ENCODE measurements at places on chromosomes 1 and 21. TPM values are rescaled to one million over a fixed set of nuclear protein-coding genes. Genes with fewer than 3 reads are reported as not detected.
A peak's percentile ranks its signal among the peaks of the same experiment; 100 is the strongest.

DNA sequence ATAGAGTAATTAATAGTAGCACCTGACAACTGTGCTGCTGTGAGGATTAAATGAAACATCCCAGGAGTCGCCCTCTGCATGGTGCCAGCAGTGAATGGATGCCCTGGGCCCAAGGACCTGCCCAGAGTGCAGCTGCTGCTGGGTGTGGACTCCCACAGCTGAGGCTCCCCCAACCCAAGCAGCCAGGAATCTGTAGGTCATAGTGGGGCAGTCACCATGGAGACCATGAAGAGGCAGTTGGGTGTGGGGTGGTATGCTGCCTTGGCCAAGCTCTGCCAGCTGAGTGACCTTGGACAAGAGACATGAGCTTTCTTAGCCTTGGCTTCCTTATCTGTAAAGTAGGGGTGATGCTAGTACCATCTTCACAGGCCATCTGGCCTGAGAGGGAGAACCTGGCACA is 9.4 kb downstream of the OLIG2 start:
- DNase-seq: no peak

DNA sequence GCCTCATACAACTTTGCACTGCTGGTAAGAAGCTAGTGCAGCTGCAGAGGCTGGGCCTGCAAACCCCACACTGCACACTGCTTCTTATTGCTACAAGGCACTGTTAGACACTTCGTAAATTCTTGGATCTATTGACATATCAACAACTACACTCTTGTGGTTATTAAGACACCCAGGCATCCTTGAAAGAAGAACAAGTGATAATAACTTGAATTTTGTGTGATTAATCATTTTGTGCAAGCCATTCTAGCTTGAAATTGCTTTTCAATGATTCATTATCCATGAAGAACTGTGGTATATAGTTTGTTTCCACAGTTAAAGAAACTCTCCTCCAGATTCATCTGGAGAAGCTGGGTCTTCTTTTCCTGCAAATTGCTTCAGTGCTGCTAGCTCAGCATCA is 33.7 kb upstream of the IFI44L start:
- DNase-seq: peak; percentile 83

The CAMK2N1 gene
- total RNA-seq: 17.5 TPM

GRCh38 chr1:39507230-39507928 is 15.9 kb downstream of the BMP8A start:
- DNase-seq: no peak

- no peak for DNase-seq
Measured at GRCh38 chr1:55669293-55669692, 454.1 kb upstream of the USP24 start.

- DNase-seq: no peak
Measured at GRCh38 chr1:186854102-186854501, 25.4 kb downstream of the PLA2G4A start.

The PRRC2C gene
- 191 TPM for total RNA-seq

GRCh38 chr21:25188677-25189079 is 418.6 kb downstream of the MRPL39 start:
- no peak for DNase-seq

GRCh38 chr1:191831572-191831971 is 326.7 kb upstream of the RGS18 start:
- DNase-seq: no peak

- no peak for DNase-seq
Measured at GRCh38 chr1:232459826-232460225, 170.1 kb downstream of the SIPA1L2 start.

DNA sequence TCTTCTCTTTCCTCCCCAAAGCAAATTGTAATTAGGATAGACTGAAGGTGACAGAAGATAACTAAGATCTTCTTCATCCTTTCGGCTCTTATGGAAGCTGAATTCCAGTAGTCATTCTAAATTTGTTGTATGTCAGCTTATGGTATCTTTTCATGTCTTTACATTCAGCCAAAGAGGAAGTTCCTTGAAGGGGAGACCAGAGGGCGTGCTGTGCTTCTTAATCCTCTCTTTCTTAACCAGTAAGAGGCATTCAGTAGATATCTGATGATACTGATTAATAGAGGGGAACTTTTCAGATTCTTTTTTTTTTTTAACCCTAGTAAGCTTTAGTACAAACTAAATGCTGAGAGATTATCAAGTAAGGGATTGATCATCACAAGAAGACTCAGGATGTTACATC is 102.3 kb downstream of the OSBPL9 start:
- no peak for DNase-seq

DNA sequence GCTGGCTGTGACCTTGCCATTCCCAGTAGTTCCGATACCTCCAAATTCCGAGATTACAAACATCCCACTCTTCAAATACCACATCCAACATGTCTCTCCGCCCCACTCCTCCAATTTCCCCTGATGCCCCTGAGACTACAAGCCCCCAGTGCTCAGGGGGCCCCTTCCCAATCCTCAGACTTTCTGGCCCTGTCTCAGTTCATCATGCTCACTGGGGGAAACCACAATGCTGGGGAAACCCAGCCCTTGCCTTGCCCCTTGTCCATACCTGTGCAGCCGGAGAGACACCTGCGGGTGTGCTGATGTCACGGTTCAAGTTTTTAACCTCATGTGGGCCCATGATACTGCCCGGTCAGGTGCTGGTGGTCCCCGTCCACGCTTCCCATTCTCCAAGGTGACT is 226.6 kb downstream of the CAMTA1 start:
- DNase-seq: no peak

The PPOX gene
- total RNA-seq: 17.0 TPM

- DNase-seq: peak; percentile 78
Measured at GRCh38 chr1:99727575-99728185, 38.8 kb downstream of the FRRS1 start.

The YY1AP1 gene
- 42.3 TPM for total RNA-seq

- no peak for DNase-seq
Measured at GRCh38 chr1:162353078-162353477, 23.6 kb downstream of the SPATA46 start.

GRCh38 chr1:217721692-217722091 is 90.5 kb downstream of the SPATA17 start:
- peak; percentile 3 for DNase-seq

GRCh38 chr21:31725202-31725839 is 6.6 kb downstream of the SCAF4 start:
- no peak for DNase-seq

DNA sequence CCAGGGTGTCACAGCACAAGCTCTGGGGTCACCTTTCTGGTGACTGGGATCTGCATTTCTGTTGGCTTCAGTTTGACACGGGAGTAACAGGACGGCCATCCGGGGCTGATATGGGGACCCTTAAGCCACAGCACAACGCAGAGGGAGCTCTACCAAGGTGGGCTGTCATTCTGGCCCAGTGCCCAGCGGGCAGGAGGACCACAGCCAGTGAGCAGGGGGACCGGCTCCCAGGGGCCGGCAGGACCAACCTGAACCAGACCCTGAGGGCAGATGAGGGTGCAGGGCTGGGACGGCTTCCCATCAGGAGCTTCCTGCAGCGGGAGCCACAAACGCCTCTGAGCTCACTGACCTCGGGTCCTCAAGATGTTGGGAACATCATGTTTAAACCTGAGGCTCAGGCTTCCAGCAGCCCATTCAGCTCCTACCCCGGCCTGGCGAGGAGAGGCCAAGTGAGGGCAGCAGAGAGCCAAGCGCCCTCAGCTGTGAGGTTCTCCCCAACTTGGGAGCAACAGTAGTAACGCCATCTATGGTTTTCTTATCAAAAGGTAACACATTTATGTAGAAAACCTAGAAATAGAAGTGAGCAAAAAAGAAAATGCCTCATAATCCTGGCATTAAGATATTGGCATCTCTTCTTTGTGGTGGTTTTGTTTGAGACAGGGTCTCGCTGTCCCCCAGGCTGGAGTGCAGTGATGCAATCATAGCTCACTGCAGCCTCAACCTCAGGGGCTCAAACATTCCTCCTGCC is 26.8 kb downstream of the TMEM201 start:
- DNase-seq: peak; percentile 9

The ETNK2 gene
- total RNA-seq: 9.7 TPM

DNA sequence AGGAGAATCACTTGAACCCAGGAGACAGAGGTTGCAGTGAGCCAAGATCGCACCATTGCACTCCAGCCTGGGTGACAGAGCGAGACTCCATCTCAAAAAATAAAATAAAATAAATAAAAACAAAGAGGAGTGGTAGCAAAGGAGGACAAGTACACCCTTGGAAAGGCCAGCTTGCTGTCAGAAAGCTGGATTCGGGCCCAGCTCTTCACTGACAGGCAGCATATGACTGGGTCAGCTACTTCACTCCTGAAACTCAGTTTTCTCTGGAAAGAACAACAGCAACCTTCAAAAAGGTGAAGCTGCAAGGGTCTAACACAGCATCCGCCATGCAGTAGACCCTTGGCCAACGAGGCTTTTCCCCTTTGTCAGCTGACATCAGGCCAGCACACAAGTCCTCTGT is 156.0 kb upstream of the TIAM1 start:
- no peak for DNase-seq

DNA sequence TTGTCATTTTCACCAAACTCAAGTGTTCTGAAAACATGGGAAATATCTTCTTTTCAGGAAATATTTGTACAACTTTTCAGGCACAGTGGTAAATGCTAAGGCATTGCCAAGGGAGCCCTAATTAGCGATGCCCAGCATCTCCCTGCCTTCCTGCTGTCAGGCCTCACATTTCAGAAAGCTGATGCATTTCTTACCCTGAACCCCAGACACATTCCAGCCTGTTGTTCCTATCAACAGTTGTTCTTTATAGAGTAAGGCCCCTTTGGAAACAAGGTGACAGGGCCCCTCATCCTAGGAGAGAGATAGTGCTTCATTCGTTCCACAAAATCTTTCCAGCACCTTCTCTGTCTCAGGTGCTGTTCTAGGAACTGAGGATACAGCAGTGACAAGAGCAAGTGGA is 135.9 kb upstream of the COA6 start:
- no peak for DNase-seq

DNA sequence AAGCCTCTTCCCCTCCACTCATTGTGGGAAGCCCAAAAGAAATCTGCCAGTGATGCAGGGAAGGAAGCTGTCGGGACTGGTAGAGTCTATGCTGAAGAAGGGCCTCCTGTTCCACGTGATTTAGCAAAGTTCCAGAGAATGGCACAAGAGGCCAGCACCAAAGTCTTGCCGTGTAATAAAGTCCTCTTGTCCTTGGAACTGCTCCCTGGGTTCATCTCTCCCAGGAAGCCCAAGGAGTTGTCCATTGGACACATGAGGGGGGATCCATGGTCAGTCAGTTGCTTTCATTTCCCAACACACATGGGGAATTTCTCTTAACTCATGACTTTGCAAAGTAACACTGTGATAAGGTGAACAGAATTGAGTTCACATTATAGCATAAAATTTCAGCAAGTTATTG is 116.1 kb upstream of the RAB4A start:
- no peak for DNase-seq

The ANKRD35 gene
- total RNA-seq: 0.07 TPM

DNA sequence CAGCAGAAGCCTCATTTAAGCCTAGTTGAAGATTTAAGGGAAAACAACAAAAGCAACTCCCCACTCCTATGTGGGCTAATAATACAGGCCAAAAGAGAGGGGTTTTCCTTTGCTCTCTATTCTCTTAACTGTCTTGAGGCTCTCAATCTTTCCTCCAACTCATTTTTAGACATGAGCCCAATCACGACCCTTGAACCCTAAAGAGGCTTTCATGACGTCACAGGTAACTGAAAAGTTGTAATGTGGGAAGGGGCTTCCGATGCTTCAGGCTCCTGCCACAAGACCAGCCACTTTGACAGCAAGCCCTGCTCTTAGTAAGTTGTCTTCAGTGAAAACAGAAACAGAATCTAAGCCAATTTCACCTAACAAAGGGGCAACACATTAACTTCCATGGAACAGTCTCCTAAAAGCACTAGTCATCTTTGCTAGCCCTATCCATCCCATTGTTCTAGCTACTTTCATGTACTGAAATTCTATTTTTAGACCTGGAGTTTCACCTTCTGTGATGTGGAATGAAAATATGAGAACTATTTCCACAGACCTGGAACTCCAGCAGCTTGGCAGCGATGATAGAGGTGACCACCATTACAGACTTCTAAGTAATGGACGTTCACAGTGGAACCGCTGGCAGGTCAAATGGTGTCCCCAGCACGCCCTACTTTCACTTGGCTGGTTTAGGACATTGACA is 36.3 kb downstream of the GPR161 start:
- peak; percentile 75 for DNase-seq

DNA sequence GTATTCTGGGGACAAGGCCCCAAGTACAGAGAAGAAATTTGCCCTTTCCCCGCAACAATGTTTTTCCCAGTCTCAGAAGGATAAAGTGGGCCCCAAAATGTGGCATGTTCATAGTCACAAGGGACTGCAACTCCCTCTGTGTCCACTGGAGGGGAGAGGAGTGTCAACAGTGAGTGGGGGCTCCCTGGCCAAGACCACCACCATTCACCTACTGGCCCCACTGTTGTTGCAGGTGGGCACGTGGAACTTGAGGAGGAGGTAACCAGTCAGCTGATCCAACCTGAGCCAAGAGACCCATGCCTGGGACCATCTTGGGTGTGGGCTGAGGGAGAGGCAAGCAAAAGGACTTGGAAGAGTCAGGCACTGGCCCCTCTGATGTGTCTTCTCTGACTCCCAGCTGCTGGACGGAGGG is 777 bp downstream of the NUDT17 start:
- no peak for DNase-seq

GRCh38 chr1:15650433-15650832 is 33.2 kb downstream of the DDI2 start:
- DNase-seq: no peak

- DNase-seq: no peak
Measured at GRCh38 chr1:18112611-18113010, 5.0 kb downstream of the IGSF21 start.

DNA sequence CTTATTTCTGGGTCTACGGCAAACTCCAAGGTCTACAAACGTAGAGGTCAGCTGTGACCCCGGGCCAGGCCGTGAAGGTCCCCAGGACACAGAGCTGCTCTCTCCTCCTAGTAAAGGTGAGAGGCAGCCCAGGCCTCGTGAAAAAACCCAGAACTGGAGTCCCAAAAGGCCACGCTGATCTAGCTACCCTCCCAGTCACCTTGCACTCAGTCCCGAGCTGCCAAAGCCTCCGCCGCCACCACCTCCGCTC is 125 bp downstream of the ATP5PF start:
- no peak for DNase-seq

- DNase-seq: no peak
Measured at GRCh38 chr1:95216292-95216990, 17.6 kb upstream of the RWDD3 start.

DNA sequence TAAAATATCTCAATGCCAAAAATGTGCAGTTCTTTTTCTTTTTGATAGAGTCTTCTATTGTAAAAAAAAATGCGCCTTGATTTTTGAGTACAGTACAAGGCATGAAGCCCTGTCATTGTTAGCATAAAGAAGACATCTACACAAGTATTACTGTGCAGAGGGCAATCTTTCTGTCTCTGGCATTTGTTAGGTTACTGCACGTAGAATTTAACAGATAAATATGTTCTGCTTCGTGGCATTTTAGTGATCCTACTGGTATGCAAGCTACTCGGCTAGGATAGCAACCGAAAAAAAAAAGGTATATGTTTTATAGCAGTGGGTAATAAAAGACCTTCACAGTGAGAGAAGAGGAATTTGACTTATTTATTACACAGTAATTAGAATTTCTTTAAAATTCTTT is 492.9 kb upstream of the ADGRL2 start:
- DNase-seq: no peak

The PRCC gene
- 75.5 TPM for total RNA-seq

The TSPEAR gene
- not detected for total RNA-seq

GRCh38 chr1:63704443-63704842 is 69.4 kb upstream of the ROR1 start:
- no peak for DNase-seq

GRCh38 chr1:230084408-230085177 is 17.6 kb downstream of the GALNT2 start:
- DNase-seq: peak; percentile 99

GRCh38 chr1:11564237-11564636 is 85.3 kb downstream of the DISP3 start:
- DNase-seq: no peak

The RSPO1 gene
- not detected for total RNA-seq

The RYR2 gene
- total RNA-seq: 0.19 TPM
